ENCODE measurements at places on chromosomes 2 and 18. TPM values are rescaled to one million over a fixed set of nuclear protein-coding genes. Genes with fewer than 3 reads are reported as not detected.

GRCh38 chr18:60893355-60894097, 439.7 kb upstream of the CDH20 start:
- DNase-seq: no peak

- DNase-seq: no peak
Observed at GRCh38 chr2:197236816-197237215, 73.8 kb downstream of the ANKRD44 start.

CXCR4 gene
- total RNA-seq: 0.17 TPM

TWIST2 gene
- 1.8 TPM for total RNA-seq

All from epithelial cell of proximal tubule (primary cell).